ENCODE measurements at places on chromosomes 6 and 20. TPM values are rescaled to one million over a fixed set of nuclear protein-coding genes. Genes with fewer than 3 reads are reported as not detected.
A peak's percentile ranks its signal among the peaks of the same experiment; 100 is the strongest.

- H3K36me3 ChIP-seq, result no peaks in the 10 kb centered on the region
- H3K4me1 ChIP-seq, result no peaks in the 10 kb centered on the region
- no peak overlapping the region for H3K4me3 ChIP-seq
- H3K27me3 ChIP-seq, result no peaks in the 10 kb centered on the region
- no peak overlapping the region for H3K27ac ChIP-seq
- no peak for DNase-seq
These were observed 161.2 kb upstream of the ECI2 start for GRCh38 chr6:4296552-4296951.

DNA sequence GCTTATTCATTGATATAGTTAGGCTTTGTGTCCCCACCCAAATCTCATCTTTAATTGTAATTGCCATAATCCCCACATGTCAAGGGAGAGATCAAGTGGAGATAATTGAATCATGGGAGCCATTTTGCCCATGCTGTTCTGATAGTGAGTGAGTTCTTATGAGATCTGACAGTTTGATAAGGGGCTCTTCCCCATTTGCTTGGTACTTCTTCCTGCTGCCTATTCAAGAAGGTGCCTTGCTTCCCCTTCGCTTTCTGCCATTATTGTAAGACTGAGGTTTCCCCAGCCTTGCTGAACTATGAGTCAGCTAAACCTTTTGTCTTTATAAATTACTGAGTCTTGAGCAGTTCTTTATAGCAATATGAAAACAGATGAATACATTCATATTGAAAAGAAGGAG is 45.6 kb downstream of the CENPW start:
- no peaks in the 10 kb centered on the region for H3K27me3 ChIP-seq
- no peak for DNase-seq
- no peak overlapping the region for H3K27ac ChIP-seq
- no peaks in the 10 kb centered on the region for H3K4me1 ChIP-seq
- H3K4me3 ChIP-seq, result no peak overlapping the region

DNA sequence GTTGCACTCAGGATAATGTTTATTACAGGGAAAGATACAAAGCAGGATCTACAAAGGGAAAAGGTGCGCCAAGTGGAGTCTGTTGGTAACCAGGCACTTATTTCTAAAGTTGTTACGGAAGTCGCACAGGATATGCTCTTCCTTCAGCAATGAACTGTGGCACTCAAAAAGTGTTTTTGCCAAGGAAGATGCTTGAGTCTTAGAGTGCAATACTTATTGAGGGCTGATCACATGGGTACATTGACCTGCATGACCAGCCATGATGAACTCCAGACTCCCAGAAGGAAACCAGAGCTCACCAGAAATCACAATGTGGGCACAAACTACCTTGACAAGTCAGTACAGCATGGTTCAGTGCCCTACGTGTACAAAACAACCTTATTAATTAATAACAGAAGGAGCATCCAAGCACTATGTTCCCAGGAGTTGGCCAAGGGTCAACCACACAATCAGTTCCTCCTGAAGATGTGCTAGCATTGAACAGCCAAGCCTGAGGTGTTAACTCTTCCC is 270.7 kb upstream of the TFAP2D start:
- no peaks in the 10 kb centered on the region for H3K27me3 ChIP-seq
- H3K4me3 ChIP-seq, result no peak overlapping the region
- no peak for DNase-seq
- H3K27ac ChIP-seq, result no peak overlapping the region
- no peaks in the 10 kb centered on the region for H3K36me3 ChIP-seq
- no peaks in the 10 kb centered on the region for H3K4me1 ChIP-seq

DNA sequence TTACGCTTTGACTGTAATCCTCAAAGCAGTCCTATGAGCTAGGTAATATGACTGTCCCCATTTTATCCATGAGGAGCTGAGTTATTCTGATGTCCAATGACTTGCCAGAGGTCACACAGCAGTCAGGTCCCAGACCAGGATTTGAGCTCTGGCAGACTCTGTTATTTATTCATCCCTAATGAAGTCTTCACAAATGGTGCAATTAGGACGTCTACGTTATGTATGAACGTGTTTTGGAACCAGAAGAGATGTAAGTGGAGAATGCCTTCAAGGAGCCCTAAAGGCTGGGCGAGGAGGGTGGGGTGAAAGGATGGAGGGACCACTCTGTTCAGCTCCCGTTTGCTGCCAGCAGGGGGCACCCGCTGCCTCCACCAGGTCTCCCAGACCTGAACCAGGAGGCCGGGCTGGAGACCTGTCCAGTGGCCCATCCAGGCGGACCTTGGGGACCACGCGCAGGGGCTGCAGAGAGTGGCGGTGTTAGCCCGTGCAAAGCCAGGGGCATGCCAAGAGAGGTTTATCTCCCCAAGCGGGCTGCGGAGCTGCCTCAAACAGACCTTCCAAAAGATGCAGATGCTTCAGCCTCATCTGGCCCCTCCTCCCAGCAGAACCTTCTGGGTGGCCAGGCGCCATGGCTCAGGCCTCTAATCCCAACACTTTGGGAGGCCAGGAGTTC is 15.2 kb upstream of the ZNF335 start:
- H3K27me3 ChIP-seq, result no peaks in the 10 kb centered on the region
- no peak overlapping the region for H3K4me3 ChIP-seq
- DNase-seq, result peak; percentile 90
- no peak overlapping the region for H3K27ac ChIP-seq

DNA sequence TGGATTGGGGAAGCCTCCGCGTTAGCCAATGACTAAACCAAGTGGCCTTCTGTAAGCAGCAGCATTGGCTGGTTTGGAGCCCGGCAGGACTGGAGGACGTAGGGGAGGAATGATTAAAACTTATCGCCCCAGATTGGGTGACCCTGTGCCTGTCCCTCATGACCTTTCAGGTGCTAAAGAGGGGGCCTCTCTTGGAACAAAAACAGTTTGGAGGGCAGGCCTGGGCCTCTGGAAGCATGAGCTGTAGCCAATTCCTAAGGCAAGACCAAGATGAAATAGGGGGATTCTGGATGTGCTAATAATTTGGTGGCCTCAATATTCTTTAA is 1.4 kb downstream of the GMPR start:
- DNase-seq, result no peak
- no peaks in the 10 kb centered on the region for H3K36me3 ChIP-seq
- peaks cover 25% of the 10 kb centered on the region for H3K4me1 ChIP-seq

- H3K4me1 ChIP-seq, result peaks cover 31% of the 10 kb centered on the region
- no peaks in the 10 kb centered on the region for H3K27me3 ChIP-seq
- H3K4me3 ChIP-seq, result no peak overlapping the region
- peak overlapping the region; percentile 29 for H3K27ac ChIP-seq
These were observed 86.4 kb downstream of the SHLD1 start for GRCh38 chr20:5836569-5836968.

- H3K36me3 ChIP-seq, result no peaks in the 10 kb centered on the region
- H3K27ac ChIP-seq, result no peak overlapping the region
- no peak overlapping the region for H3K4me3 ChIP-seq
These were observed 384.6 kb downstream of the CDH4 start for GRCh38 chr20:61636531-61637116.

GRCh38 chr6:52046456-52046855 is 41.0 kb downstream of the PKHD1 start:
- H3K4me3 ChIP-seq, result no peak overlapping the region
- no peaks in the 10 kb centered on the region for H3K36me3 ChIP-seq
- H3K27me3 ChIP-seq, result peaks cover 26% of the 10 kb centered on the region
- DNase-seq, result no peak
- no peak overlapping the region for H3K27ac ChIP-seq

- peak overlapping the region; percentile 26 for H3K27ac ChIP-seq
- H3K27me3 ChIP-seq, result no peaks in the 10 kb centered on the region
- H3K4me1 ChIP-seq, result peaks cover 19% of the 10 kb centered on the region
- no peak overlapping the region for H3K4me3 ChIP-seq
These were observed 71.8 kb downstream of the SSR1 start for GRCh38 chr6:7241160-7241559.

- peaks cover 36% of the 10 kb centered on the region for H3K36me3 ChIP-seq
- H3K4me1 ChIP-seq, result peaks cover 42% of the 10 kb centered on the region
- H3K4me3 ChIP-seq, result peak within 1 kb of the TSS; percentile 88
- H3K27ac ChIP-seq, result peak within 1 kb of the TSS; percentile 99
- H3K27me3 ChIP-seq, result no peaks in the 10 kb centered on the region
- peak; percentile 97 for DNase-seq
These were observed at the start of the genes CAGE1 and RIOK1 for GRCh38 chr6:7389451-7390225. Gene CAGE1 (minus strand): TSS chr6:7389742. CDS start chr6:7387173, 2,569 bp downstream. Gene RIOK1 (plus strand): TSS chr6:7389808. CDS start chr6:7390003, 195 bp downstream.

DNA sequence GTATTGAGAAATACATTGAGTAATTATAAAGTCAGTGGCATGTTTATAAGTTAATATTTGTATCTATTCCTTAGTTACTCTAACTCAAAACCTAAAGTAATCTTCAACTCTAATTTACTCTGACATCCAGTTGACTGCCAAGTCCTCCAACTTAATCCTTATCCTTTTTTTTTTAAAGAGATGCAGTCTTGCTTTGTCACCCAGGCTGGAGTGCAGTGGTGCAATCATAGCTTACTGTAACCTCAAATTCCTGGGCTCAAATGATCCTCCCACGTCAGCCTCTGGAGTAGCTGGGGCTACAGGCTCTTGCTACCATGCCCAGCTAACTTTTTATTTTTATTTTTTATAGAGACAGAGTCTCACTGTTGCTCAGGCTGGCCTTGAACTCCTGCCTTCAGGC is 24.4 kb downstream of the PTPN1 start:
- H3K36me3 ChIP-seq, result peaks cover 24% of the 10 kb centered on the region
- DNase-seq, result no peak
- H3K27ac ChIP-seq, result no peak overlapping the region
- no peak overlapping the region for H3K4me3 ChIP-seq
- H3K27me3 ChIP-seq, result no peaks in the 10 kb centered on the region
- H3K4me1 ChIP-seq, result peaks cover 70% of the 10 kb centered on the region

GRCh38 chr6:167227984-167228383 is 63.1 kb upstream of the UNC93A start:
- no peaks in the 10 kb centered on the region for H3K4me1 ChIP-seq
- DNase-seq, result no peak
- no peaks in the 10 kb centered on the region for H3K36me3 ChIP-seq
- H3K4me3 ChIP-seq, result no peak overlapping the region
- H3K27ac ChIP-seq, result no peak overlapping the region
- H3K27me3 ChIP-seq, result peaks cover 28% of the 10 kb centered on the region

GRCh38 chr6:26270903-26271667 is 93.9 kb upstream of the BTN3A2 start:
- H3K27me3 ChIP-seq, result no peaks in the 10 kb centered on the region
- no peak overlapping the region for H3K27ac ChIP-seq
- no peak overlapping the region for H3K4me3 ChIP-seq
- peak; percentile 85 for DNase-seq
- peaks cover 7% of the 10 kb centered on the region for H3K36me3 ChIP-seq

DNA sequence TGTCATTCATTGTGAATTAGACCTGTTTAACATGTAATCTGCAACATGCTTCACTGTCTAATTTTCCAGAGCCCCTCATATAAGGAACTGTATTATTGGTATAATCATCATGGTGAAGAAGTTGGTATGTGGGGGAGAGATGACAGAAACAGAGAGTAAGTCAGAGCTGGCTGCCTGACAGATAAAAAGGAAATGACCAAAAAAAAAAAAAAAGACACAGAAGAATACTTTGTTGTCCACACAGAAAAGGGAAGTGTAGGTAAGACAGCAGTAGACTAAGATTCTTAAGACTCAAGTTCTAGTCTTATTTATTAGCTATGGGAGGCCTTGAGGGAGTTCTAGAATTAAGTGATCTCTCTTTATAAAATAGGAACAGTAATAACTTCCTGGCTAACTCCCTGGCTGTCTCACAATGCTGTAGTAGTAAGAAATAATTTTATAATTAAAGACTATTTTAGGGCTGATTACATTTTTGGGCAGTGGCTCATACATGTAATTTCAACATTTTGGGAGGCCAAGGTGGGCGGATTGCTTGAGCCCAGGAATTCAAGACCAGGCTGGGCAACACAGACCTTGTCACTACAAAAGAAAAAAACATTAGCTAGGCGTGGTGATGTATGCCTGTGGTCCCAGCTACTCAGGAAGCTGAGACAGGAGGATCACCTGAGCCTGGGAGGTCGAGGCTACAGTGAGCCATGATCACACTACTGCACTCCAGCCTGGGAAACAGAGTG is 102.5 kb downstream of the PRL start:
- H3K27ac ChIP-seq, result no peak overlapping the region
- no peaks in the 10 kb centered on the region for H3K27me3 ChIP-seq
- no peaks in the 10 kb centered on the region for H3K4me1 ChIP-seq
- no peaks in the 10 kb centered on the region for H3K36me3 ChIP-seq
- no peak overlapping the region for H3K4me3 ChIP-seq
- DNase-seq, result no peak

GRCh38 chr6:129031051-129031599 is 148.2 kb downstream of the LAMA2 start:
- no peak overlapping the region for H3K27ac ChIP-seq
- H3K27me3 ChIP-seq, result no peaks in the 10 kb centered on the region
- H3K36me3 ChIP-seq, result no peaks in the 10 kb centered on the region
- no peak for DNase-seq
- H3K4me3 ChIP-seq, result no peak overlapping the region
- H3K4me1 ChIP-seq, result no peaks in the 10 kb centered on the region

- no peaks in the 10 kb centered on the region for H3K36me3 ChIP-seq
- no peak for DNase-seq
- no peaks in the 10 kb centered on the region for H3K27me3 ChIP-seq
- no peak overlapping the region for H3K27ac ChIP-seq
These were observed 652.1 kb upstream of the SLC35B3 start for GRCh38 chr6:9087470-9087869.

- no peak overlapping the region for H3K4me3 ChIP-seq
- no peaks in the 10 kb centered on the region for H3K27me3 ChIP-seq
- H3K36me3 ChIP-seq, result peaks cover 58% of the 10 kb centered on the region
- H3K4me1 ChIP-seq, result peaks cover 31% of the 10 kb centered on the region
These were observed 23.9 kb upstream of the BAG2 start for GRCh38 chr6:57147955-57148858.

GRCh38 chr6:112038268-112038667 is 15.6 kb upstream of the CCN6 start:
- DNase-seq, result no peak
- no peak overlapping the region for H3K27ac ChIP-seq
- no peak overlapping the region for H3K4me3 ChIP-seq
- H3K27me3 ChIP-seq, result no peaks in the 10 kb centered on the region
- no peaks in the 10 kb centered on the region for H3K36me3 ChIP-seq

- H3K36me3 ChIP-seq, result no peaks in the 10 kb centered on the region
- H3K27ac ChIP-seq, result no peak overlapping the region
- DNase-seq, result no peak
- H3K27me3 ChIP-seq, result no peaks in the 10 kb centered on the region
These were observed 233.5 kb upstream of the HS3ST5 start for GRCh38 chr6:114576330-114576729.

GRCh38 chr6:39102071-39102820 is 12.7 kb downstream of the SAYSD1 start:
- peaks cover 34% of the 10 kb centered on the region for H3K36me3 ChIP-seq
- no peaks in the 10 kb centered on the region for H3K27me3 ChIP-seq
- no peak overlapping the region for H3K27ac ChIP-seq

NNAT gene
- total RNA-seq, result 0.42 TPM

SNPH gene
- 2.5 TPM for total RNA-seq

MAS1 gene
- not detected for total RNA-seq

SLC35A1 gene
- total RNA-seq, result 6.5 TPM

TNNC2 gene
- not detected for total RNA-seq

CAGE1 gene
- 0.07 TPM for total RNA-seq

KDM1B gene
- 13.4 TPM for total RNA-seq

PPP1R3D gene
- 4.4 TPM for total RNA-seq

ZSCAN31 gene
- total RNA-seq, result 1.8 TPM

GLP1R gene
- 0.70 TPM for total RNA-seq

TSPO2 gene
- not detected for total RNA-seq

Measured in activated CD4-positive, alpha-beta T cell treated with anti-CD3 and anti-CD28 coated beads for 36 hours (primary cell).